Endothelial cell (in vitro differentiated cells): ENCODE measurements at places on chromosomes 4 and X. TPM values are rescaled to one million over a fixed set of nuclear protein-coding genes. Genes with fewer than 3 reads are reported as not detected.

Gene ETDA
- not detected for total RNA-seq

Gene TBC1D8B
- 3.6 TPM for total RNA-seq

- H3K27ac ChIP-seq, result no peak overlapping the region
- H3K4me3 ChIP-seq, result no peak overlapping the region
- no peaks in the 10 kb centered on the region for H3K36me3 ChIP-seq
- no peak for DNase-seq
- peaks cover 3% of the 10 kb centered on the region for H3K27me3 ChIP-seq
- H3K4me1 ChIP-seq, result peaks cover 25% of the 10 kb centered on the region
These were observed 224.0 kb downstream of the APBB2 start for GRCh38 chr4:40990236-40990898.

DNA sequence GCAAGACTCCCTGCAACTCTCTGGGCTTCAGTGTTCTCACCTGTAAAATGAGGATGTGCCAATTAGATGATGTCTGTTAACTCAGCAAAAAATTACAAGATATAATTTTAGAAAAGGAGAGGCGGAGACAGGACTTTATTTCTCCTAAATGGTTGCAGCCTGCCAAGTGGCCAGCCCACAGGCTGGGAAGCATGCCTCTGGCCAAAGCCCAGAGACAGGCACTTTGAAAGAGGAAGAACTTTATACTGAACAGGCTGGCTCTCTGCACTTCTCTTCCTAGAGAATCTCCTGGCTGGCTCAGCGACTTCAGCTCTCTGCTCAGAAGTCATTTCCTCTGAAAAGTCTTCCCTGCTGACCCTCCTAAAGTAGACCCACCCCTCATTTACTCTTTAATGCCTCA lies 3.7 kb downstream of the PRDM5 start:
- peaks cover 40% of the 10 kb centered on the region for H3K4me1 ChIP-seq
- H3K27me3 ChIP-seq, result peaks cover 9% of the 10 kb centered on the region
- DNase-seq, result no peak

DNA sequence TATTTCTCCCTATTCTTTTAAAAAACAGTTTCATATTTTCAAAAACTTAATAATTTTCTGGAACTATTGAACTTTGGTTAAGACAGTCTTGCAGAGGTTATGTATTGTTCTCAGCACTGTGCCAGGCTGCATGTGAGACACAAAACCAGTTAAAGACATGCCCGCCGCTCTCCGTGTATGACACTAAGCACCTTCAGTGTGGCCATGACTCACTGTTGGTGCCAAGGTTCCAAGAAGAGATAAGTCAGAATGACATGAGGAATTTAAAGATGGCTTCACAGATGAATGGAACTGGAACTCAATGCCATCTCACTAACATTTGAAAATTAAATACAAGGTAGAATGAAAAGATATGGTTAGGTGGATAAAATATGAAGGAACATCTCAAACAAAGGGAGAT lies 525.5 kb upstream of the ZFP42 start:
- no peaks in the 10 kb centered on the region for H3K36me3 ChIP-seq
- no peaks in the 10 kb centered on the region for H3K27me3 ChIP-seq
- peaks cover 9% of the 10 kb centered on the region for H3K4me1 ChIP-seq
- H3K27ac ChIP-seq, result no peak overlapping the region
- H3K4me3 ChIP-seq, result no peak overlapping the region

- H3K36me3 ChIP-seq, result no peaks in the 10 kb centered on the region
- peaks cover 5% of the 10 kb centered on the region for H3K27me3 ChIP-seq
- peaks cover 4% of the 10 kb centered on the region for H3K4me1 ChIP-seq
- no peak for DNase-seq
- H3K4me3 ChIP-seq, result no peak overlapping the region
- H3K27ac ChIP-seq, result no peak overlapping the region
These were observed 176.6 kb upstream of the CENPE start for GRCh38 chr4:103374758-103375157.
